ENCODE measurements at places on chromosomes 2 and 18. TPM values are rescaled to one million over a fixed set of nuclear protein-coding genes. Genes with fewer than 3 reads are reported as not detected.

Gene GALR1
- not detected for total RNA-seq

Gene CROCC2
- total RNA-seq, result not detected

DNA sequence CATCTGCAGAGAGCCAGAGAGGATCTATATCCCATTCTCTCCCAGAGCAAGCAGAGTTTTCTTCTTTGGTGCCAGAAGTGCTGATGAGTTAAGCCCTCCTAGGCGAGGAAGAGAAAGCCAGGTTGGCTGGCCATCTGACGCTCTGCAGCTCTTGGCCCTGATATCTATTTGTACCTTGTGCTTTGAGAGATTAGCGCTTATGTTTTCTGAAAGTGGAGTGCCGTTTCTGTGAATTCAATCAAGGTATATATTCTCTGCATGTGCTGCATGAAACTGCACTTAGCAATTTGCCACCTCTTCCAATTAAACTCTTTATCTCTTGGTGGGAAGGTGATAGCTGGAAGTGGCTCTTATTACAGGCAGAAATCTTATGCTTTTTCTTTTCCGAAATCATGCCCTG, 177.5 kb downstream of the LPIN1 start:
- no peak for ATAC-seq

- no peak for ATAC-seq
These were observed 15.9 kb upstream of the CRIM1 start for GRCh38 chr2:36339607-36340218.

GRCh38 chr2:86623043-86623493, 597 bp downstream of the RNF103 start:
- peak; percentile 34 for ATAC-seq

All from activated T-helper 17 cell treated with anti-CD3 and anti-CD28 coated beads, Interleukin-2, amount 50 U/mL, for 72 hours (primary cell).